T follicular helper cell (primary cell): ENCODE measurements at places on chromosomes 4 and X.

GRCh38 chr4:86942185-86942666, 7.4 kb downstream of the AFF1 start:
- no peak for DNase-seq

GRCh38 chrX:107659768-107660167, 31.5 kb downstream of the PRPS1 start:
- DNase-seq: no peak

GRCh38 chr4:41750626-41751448, 2.3 kb upstream of the PHOX2B start:
- no peak for DNase-seq

GRCh38 chr4:174133551-174133950, 149.9 kb downstream of the FBXO8 start:
- DNase-seq: no peak

- DNase-seq: no peak
Measured at GRCh38 chr4:151202851-151203455, 74.0 kb upstream of the PRSS48 start.

DNA sequence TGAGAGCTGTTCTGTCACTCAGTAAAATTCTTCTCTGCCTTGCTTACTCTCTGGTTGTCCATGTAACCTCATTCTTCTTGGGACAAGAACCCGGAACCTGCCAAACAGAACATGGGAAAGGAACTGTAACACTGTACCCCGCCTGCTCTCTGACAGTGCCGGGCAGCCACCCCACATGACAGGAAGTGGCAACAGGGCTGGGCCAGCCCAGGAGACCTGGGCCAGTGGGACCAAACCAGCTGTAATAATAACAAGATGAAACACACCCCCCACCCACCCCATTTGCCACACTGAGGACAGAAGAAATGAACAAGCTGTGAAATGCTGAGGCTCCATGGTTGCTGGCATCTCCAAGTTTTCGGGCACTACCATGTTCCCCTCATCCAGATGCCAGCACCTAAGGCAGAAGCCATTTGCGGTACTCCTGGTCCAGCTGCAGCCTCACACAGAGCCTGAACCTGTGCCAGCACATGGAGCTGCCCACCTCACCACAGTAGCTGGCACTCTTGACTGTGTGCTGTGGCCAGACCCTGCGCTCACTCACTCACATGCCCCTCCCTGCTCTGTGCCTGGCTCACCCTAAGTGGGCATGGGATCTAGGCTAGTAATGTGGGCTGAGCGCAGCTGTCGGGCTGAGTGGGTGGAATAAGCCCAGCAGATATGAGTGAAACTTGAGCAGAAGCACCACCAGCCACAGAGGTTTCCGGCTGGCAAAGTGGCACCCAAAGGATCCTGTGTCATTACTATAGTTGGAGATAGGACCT, 126.2 kb upstream of the UGT8 start:
- no peak for DNase-seq

GRCh38 chr4:141417387-141417786, 196.7 kb downstream of the ZNF330 start:
- DNase-seq: no peak

DNA sequence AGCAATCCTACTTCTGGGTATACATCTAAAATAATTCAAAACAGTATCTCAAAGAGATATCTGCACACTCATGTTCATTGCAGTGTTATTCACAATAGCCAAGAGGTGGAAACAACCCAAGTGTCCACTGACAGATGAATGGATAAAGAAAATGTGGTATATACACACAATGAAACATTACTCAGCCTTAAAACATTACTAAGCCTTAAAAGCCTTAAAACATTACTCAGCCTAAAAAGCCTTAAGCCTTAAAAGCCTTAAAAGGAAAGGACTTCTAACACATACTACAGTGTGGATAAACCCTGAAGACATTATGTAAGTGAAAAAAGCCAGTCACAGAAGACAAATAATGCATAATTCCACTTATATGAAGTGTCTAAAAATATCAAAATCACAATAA, 40.3 kb upstream of the TFDP3 start:
- no peak for DNase-seq

- DNase-seq: no peak
Measured at GRCh38 chr4:6221851-6222760, 21.8 kb upstream of the JAKMIP1 start.

DNA sequence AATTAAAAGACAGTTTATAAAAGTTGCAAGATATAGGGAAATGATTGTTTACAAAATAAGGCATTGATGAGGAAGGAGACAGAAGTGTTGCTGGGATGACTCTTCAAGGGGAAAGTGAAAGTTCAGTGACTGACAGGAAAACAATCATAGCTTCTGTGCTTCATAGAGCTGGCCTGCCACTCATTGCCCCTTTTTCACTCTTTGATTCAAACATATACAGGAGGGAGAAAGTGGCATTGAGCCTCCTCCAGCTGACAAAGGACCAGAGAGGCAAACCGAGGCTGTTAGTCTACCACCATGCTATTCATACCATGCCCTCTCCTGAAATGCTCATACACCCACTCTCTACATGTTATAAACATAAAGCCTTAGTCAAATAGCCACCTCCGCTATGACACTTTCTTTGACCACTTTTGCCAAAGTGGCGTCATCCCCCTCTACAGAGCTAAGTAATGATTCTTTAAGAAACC, 79.2 kb upstream of the ATOH1 start:
- DNase-seq: no peak

DNA sequence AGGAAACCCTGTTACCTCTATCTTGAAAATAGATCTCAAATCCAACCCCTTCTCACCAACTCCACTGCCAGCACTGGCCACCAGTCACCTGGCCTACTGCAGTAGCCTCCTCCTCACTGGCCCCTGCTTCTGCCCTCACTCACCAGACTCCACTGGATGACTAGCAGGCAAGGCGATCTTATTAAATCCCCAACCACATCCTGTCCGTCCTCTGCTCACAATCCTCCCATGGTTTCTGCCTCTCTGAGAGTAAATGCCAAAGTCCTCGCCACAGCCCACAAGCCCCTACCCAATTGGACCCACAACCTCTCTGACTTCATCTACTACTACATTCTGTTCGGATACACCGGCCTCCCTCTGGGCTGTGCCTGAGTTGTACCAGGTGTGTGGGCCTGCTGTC, 5.4 kb upstream of the PIM2 start:
- no peak for DNase-seq

- DNase-seq: no peak
Measured at GRCh38 chrX:139194571-139195280, 335.8 kb upstream of the F9 start.
